Effector CD4-positive, alpha-beta T cell (primary cell): ENCODE measurements at places on chromosomes 1 and 21.

- peak; percentile 35 for DNase-seq
These were observed 7.3 kb upstream of the CACNA1S start for GRCh38 chr1:201119206-201120197.

- peak; percentile 72 for DNase-seq
These were observed 2.9 kb upstream of the S100A2 start for GRCh38 chr1:153568367-153569099.

DNA sequence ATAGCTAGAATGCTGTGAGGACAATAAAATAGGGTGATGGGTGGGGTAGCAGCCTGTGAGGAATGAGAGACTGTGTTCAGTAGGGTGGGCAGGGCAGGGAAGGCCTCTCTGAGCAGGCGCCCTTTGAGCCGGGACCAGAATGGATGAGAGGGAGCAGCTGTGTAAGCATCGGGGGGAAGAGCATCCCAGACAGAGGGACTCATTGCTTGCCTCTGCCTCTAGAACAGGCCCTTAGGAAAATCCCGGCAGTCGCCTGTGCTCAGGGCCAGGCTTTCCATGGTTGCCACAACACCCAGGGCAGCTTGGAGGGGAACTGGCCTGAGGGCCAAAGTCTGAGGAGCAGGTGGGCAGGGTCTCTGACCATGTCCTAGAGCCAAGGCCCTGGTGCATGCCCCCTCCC is 774 bp downstream of the SLC2A7 start:
- no peak for DNase-seq

- no peak for DNase-seq
These were observed 31.7 kb upstream of the ADARB1 start for GRCh38 chr21:45042664-45043161.

- peak; percentile 20 for DNase-seq
These were observed 16.7 kb downstream of the SPATA21 start for GRCh38 chr1:16420424-16421118.

DNA sequence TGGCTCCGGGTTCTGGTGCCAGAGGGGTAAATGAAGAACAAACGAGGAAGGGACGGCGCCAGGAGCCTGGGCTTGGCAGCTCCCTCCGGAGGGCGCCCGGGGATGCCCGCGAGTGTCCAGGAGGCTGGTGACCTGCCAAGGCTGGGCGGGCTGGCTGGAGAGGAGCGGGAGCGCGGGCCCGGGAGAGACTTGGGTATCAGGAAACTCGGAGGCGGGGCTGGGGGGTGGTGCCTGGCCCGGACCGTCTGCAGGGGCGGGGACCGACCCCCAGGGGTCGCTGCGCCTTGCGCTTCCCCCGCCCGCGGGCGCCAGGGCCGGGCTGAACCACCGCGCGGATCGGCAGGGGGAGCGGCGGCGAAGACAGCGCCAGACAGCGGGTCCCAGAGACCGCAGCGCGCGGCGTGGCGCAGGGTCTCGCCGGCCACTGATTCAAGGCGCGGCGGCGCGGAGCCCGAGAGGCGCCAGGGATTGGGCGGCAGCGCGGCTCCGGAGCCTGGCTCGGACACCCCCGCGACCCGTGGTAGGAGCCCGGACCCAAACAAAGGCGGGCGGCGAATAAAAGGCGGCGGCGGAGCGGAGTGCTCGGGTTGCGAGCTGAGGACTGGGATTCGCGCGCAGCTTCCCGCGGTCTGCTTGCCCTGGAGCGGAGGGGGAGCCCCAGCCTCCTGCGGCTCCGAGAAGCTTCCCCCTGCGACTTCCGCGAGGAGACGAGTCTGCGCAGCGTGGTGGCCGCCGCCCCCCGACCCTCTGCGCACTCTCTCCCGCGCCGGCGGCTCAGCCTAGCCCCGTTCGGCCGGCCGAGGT is at the start of gene DISP3:
Gene DISP3, plus strand, starts transcription at position 585 of the 804 bp plus-strand sequence. CDS start 21,838 bp downstream, outside the sequence.
- peak; percentile 45 for DNase-seq

DNA sequence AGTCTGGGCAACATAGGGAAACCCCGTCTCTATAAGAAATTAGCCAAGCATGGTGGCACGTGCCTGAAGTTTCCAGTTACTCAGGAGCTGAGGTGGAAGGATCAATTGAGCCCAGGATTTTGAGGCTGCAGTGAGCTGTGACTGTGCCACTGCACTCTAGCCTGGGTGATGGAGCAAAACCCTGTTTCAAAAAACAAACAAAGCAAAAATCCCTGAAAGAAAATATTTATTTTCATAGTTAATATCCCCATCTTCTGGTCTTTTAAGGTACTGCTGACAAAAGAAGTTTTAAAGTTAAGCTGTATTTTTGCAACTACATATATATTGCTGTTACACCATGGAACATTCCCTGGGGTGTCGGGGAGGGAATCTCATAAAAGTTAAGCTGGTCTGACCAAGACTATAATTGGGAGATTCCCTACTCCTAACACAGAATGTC is 26.0 kb downstream of the VAMP4 start:
- no peak for DNase-seq

GRCh38 chr1:178487070-178487615 is 9.6 kb downstream of the CLEC20A start:
- DNase-seq = no peak

DNA sequence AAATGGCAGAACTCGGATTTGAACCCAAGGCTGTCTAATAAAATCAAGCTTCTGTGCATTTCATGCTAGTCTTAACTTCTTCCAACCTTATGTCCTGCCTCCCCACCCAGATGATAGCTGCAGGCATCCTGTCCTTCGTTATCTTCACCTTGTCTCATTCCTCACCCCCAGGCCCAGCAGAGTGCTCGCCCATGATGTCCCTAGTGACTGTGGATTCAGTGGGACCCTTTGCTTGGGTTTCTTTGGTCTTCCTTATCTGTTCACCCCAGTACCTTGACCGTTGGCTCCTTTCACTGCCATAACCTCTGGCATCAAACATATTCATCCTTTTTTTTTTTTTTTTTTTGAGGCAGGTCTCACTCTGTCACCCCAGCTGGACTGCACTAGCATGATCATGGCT is 5.6 kb upstream of the BSDC1 start:
- DNase-seq = no peak

DNA sequence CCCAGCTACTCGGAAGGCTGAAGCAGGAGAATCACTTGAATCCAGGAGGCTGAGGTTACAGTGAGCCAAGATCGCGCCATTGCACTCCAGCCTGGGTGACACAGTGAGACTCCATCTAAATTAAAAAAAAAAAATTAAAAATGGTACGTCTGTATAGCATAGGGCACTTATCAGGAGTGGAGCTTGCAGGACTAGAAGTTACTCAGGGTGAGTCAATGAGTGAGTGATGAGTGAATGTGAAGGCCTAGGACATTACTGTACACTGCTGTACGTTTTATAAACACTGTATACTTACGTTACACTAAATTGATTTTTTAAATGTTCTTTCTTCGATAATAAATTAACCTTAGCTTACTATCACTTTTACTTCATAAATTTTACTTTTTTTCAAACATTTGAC is 183.6 kb downstream of the NR5A2 start:
- no peak for DNase-seq

DNA sequence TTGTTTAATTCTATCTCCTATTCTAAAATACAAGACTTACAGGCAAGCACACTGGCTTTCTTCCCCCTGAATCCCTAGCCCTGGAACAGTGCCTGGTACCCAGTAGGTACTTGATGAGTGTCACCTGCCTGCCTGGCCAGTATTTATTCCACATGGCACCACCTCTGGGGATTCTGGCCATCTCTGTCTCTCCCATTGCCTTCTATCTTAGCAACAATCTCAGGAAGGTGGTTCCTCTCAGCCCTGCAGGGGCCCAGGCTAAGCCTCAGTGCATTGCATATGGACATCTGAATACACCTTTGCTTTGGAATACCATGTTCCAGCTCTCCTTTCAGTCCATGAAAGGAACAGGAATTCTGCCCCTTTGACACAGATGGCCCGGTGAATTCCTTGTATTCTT is 81.0 kb downstream of the HIVEP3 start:
- DNase-seq = no peak

- peak; percentile 24 for DNase-seq
These were observed 57.4 kb downstream of the OLIG1 start for GRCh38 chr21:33127154-33127867.

DNA sequence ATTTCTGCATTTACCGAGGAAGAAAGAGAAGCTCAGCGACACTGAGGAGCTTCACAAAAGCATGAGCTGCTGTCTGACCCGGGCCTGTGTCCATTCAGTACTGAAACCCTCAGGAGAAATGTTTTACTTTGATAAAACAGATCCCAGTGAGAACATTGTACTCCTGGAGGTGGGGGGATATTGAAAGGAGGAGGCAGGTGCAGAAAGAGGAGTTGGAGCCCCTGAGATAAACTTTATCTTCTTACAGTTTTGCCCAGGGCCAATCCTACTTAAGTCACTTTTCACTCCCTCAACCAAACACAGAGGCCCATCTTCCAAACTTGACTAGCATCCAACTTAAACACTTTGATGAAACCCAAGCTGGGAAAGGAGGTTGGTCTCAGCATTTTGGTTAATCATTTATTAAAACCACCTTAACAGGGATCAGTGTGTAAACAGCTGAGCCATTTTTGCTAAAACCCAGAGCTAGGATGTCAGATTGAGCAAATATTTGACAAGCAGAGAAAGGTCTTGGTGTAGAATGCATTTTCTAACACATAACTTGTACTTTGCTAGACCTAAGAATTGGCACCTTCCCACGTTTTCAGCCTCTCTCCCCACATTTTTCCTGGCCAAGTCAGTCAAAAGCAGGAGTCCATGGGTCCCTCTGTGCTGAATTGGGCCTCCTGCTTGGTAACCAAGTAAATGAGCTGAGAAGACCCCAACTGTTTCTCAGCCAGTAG is 32.5 kb upstream of the SARS1 start:
- DNase-seq = no peak

DNA sequence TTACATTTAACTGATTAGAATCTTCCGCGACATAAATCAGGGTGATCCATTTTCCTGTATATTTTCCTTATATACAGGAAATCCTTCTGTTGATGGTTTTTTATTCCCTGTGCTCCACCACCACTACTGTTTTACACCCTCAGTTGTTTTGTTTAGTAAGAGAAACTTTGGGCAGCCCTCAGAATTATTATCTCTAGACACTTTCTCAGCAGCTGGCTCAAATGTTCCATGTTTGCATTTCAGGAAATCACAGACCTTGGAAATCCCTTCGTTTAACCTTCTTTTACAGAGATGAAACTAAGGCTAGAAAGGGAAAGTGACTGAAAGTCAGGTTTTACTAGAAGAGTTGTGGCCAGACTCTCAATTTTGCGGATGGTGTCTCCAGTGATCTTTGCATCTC is 15.2 kb downstream of the ZNF697 start:
- DNase-seq = no peak

GRCh38 chr1:52663716-52664115 is 30.7 kb downstream of the SHISAL2A start:
- DNase-seq = no peak

GRCh38 chr1:203528976-203529835 is 35.3 kb downstream of the OPTC start:
- no peak for DNase-seq

- DNase-seq = no peak
These were observed 2.5 kb downstream of the IL24 start for GRCh38 chr1:206899717-206900116.

DNA sequence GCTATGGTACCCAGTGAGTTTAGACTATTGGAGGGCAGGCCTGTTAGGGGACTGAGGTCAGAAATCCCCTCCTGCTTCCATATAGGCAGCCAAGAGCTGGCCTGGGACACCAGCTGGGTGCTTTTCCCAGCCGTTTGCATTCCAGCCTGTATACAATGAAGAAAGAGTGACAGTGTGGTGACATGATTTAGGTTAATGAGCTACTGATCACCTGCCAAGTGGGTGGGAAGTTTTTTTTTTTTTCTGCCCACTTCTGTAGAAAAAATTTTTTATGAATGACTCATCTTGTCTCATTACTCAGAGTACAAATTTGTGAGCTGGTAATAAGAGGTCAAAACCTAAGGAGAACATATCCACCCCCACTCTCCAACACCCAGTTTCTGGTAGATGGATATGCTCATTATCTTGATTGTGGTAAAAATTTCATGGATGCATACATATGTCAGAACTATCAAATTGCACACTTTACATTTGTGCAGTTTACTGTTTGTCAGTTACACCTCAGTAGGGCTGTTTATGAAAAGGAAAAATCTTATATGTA is 16.4 kb upstream of the CGN start:
- no peak for DNase-seq

GRCh38 chr1:107670397-107671040 is 294.5 kb downstream of the VAV3 start:
- DNase-seq = no peak

- no peak for DNase-seq
These were observed 49.5 kb upstream of the DMRTB1 start for GRCh38 chr1:53409695-53410094.

DNA sequence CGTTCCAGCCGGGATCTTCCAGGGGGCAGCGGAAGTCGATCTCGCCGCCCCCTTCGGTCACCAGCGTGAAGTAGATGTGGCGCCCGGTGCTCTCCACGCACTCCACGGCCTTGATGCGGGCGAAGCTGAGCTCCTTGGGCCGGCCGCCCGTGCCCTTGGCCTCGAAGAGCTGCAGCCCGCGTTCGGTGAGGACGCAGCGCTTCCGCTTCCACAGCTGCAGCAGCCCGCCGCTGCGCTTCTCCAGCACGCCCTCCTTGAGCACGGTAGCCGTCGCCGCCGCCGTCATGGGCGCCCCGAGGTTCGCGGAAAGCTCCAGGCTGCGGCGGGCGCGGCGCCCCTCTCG is 516 bp downstream of the PHLDA3 start:
- DNase-seq = no peak

DNA sequence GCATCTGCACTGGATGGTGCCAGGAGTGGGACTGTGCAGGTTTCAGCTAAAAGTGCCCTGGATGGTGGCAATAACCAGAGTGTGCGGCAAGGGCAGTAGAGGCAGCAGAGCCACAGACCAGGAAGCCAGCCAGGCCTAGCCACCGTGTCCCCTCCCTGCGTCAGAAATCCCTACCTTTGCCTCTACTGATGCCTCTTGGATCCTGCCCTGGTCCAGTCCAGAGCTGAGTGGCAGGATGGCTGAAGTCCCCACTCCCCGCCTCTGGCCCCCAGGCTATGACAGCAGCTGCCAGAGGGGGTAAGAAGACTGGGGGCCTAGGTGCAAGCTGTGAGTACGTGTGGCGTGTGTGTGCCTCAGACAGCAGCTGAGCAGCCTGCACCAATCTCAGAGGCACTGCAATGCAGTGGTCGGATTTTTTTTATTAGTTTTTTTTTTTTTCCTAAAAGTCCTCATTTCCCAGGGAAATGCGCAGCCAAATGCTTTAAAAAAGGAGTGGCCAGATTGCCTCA is 51.9 kb downstream of the SYT2 start:
- DNase-seq = no peak
